ENCODE measurements at places on chromosomes 11 and 22.

DNA sequence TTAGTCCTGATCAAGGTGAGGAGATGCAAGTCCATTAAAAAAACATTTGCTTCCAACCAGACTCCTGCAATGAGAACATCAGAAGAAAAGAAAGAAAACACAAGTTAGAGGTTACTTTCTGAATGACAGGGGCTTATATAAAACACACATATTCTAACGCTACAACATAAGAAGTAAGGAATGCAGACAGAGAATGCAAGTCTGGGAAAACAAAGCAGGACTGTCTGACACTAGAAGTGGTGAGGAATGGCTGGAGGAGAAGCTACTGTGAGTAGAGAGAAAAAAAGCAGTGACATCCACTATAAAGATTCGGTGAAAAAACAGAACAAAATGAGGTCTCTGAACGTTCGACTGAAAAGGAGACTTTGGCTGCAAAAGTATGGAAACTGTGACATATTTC lies 12.3 kb downstream of the TMEM216 start:
- no peak for DNase-seq

GRCh38 chr11:2540223-2540991 lies 95.6 kb downstream of the KCNQ1 start:
- DNase-seq, result no peak

GRCh38 chr22:35467681-35468434 lies 67.9 kb downstream of the MCM5 start:
- no peak for DNase-seq

DNA sequence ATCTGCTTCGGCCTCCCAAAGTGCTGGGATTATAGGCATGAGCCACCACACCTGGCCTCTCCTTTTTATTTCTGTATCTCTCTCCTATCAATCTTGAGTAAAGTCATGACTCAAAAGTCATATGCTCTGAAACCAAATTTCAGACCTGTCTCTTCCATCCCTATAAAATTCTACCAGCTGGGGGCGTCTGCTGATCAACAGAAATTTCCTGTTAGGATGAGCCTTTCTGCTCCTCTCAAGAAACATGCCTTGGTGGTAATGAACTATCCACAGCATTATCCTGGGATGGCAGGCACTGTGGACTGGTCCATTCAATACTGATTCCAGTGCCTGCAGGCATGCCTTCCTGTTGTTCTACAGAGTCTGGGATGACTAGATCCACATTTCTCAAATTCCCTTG lies 472.6 kb downstream of the NELL1 start:
- no peak for DNase-seq

GRCh38 chr22:40485813-40486667 lies 115.6 kb downstream of the SGSM3 start:
- no peak for DNase-seq

DNA sequence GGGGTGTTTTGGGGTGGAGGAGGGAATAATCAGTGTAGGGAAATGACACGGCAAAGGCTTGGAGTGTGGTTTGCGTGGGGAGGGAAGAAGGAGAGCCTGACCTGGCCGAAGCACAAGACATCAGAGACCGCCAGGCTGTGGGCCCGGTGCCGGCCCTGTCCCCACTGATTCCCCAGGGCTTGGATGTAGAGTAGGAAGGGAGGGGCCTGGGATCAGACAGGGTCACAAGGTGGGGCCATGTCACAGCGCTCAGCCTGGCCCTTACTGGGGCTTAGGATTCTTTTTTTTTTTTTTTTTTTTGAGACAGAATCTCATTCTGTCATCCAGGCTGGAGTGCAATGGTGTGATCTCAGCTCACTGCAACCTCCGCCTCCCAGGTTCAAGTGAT lies 9.8 kb downstream of the PICK1 start:
- no peak for DNase-seq

- no peak for DNase-seq
These were observed 164.0 kb downstream of the MN1 start for GRCh38 chr22:27637604-27638003.

DNA sequence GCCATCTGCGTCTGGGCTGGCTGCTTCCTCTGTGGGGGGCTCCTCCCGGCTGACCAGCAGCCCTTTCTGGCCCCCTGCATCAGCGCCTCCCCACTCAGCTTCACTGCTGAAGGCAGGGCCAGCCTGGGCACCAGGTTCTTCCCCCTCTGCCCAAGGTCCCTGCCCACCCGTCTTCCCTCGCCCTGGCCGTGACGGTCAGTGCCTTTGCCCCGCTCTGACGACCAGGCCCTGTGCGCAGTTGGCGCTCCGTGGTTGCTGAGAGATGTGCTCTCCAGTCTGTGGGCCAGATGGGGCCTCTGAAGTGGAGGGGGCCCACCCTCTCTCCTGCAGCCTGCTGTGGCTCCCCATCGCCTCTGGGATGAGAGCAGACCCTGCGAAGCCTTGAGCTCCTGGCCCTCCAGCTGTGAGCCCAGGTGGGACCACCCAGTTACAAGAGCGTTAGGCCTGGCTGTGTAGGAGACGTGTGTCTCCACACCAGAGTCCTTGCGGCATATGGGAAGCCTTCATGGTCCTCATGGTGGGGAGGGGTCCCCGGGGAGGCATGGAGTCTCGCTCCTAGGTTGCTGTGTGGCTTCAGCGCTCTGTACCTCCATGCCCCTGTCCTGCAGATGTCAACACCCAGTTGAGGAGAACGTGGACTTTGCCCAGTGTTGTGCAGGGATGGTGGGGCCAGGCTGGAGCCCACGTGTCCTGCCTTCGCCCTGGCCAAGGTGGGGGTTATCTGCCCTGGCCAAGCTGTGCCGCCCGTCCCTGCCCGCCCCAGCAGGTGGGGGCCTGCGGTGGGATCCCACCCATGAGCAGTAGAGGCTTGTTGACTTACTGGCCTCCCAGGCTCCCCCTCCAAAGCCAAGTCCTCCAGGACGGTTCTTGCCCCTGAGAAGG lies 14.2 kb downstream of the LRP5 start:
- no peak for DNase-seq

DNA sequence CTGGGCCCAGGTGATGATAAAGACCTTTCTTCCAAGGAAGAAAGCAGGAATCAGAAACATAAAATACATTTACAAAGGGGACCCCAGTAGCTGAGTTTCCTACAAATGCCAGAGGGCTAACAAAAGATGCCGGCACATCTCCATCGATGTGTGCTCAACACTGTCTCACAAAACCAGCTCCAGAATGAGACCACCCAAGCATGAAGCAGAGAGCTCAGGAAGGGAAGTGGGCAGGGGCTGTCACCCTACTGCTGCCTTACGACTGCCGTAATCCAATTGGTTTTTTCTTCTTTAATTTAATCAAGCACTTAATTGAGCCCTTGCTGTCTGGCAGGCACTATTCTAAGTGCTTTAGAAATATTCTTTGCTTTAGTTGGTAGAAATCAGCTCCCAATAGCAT lies 26.1 kb downstream of the SMCO4 start:
- no peak for DNase-seq

DNA sequence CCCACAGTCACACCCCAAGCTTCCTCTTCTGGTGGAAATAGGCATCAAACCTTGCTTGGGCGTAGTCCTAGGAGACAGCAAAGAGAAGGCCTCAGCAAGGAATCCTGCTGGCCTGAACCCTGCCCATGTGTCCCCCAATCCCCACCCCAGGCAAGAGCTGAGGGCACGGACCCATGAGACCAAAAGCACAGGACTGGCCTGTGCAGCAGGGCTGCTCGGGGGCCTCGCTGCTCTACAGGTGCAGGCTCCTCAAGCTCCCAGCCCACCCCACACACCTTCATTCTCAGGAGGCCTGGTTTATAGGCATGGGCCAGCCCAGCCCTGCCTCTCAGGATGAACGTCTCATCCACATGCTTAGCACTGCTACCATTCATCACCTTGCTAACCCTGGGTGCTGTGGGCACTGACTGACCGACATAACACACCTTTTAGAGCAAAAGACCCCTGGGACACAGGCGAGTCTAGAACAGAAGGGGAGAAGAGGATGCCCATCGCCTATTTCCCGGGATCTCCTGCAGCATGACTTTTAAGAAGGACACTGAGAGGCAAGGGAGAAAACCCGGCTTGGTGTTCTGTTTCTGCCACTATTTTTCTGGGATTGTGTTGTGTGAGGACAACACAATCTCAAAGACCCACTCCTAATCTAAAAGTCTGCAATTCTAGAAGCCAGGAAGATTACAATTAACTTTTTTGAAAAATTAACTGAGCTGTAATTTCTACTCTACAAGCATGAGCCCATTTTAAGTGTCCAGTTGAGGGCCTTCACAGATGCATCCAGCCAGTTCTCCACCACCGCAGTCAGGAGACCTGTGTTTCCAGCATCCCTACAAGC lies 15.4 kb downstream of the TCIRG1 start:
- no peak for DNase-seq

DNA sequence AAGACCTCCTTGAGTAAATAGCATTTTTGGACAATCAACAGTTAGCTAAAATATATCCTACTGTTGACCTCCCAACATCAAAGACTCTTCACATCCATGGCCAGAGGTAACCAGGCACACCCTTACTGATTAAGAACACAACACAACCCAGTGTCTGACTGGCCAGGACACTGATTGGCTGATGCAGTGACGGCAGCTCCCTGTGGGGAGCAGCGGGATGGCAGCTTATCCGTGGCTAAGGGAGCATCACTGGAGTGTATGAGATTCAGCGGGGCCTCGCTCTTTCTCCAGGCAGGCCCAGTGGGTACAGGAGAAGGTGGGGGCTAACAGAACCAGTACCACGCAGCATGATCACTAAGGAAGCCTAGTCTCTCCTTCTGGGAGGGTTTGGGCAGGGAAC lies 10.3 kb upstream of the IL2RB start:
- no peak for DNase-seq

DNA sequence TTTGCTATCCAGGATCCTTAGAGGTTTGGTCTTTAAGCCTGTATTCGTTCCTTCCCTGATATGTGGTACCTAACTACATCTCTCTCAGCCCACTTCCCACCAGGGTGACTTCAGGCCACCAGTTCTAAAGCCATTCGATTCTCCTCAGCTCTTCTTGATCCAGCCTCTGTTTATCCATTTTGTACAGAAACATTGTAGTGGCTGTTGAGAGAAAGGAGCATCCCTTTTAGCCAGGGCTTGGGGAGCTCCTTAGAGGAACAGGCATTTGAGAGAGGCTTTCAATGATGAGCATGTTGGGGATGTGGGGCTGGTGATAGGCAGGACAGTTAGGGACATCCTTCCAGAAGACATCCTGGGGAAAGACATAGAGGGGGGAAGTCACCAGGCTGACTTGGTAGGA lies 17.9 kb downstream of the UBE2L3 start:
- DNase-seq, result no peak

DNA sequence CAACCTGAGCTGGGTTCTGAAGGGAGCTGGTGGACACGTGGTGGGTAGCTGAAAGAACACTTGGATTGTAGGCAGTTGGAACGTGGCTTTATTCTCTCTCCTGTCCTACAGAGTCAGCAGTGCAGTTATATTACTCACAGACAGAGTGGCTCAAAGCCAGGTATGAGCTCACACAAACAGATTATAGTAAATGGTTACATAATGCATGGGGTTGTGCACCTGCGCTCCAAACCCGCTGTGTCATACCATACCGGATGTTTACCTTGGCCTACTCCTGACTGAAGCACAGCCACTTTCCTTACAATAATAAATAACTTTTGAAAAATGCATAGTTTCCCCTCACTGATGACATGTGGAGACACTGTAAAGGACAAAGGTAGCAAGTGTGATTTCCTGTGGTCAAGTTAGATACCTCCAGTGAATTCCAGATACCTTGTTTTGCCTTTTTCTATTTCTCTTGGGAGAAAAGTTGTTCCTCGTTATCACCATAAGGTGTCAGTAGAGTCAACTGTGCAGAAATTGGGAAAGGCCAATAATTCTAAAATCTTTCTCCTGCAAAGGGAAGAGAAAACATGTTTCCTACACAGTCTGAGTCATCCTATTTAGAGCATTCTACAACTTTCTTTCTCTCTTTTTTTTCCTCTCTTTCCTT lies 13.5 kb downstream of the MS4A6A start:
- no peak for DNase-seq

- no peak for DNase-seq
These were observed 23.4 kb upstream of the ROBO3 start for GRCh38 chr11:124841840-124842239.

GRCh38 chr22:24289114-24289513 lies 18.5 kb downstream of the SPECC1L start:
- DNase-seq, result no peak

GRCh38 chr11:121244884-121245283 lies 47.7 kb upstream of the SC5D start:
- no peak for DNase-seq

DNA sequence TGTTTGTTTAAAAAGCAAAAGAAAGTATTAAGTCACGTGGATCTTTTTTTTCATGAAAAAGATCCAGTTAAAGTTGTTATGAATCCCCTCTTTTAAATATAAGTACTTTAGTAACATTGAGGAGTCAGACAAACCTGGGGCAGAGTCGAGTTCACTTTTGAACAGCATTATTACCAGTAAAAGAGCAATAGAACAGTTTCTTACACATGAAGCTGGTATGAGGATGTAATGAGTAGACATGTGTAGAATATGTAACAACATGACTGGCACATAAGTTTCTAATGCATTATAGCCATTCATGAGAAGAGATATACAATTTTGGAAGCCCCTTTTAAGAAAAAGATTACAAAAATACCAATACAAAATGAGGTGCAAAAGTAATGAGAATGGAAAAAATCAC lies 7.6 kb upstream of the MUC15 start:
- no peak for DNase-seq

DNA sequence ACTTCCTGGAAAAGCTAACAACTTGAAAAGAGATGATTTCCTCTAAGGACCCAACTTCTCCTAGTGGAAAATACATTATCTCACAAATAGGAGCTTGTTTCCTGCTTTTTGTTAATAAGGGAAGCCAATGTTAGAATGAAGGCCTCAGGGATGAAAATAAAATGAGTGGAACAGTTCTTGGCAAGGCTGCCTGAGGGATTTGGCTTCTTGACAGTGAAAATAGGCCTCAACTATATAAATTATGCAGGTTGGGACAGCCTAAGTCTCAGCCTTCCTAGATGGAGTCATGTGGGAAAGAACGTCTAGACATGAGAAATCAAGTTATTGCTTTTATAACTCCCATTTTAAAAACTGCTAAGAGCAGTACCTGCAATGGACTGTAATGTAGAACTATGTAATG lies 92.8 kb upstream of the FIBIN start:
- no peak for DNase-seq

Data from activated CD4-positive, CD25-positive, alpha-beta regulatory T cell (primary cell).